ENCODE measurements at places on chromosomes 11 and 22.

GRCh38 chr11:34825315-34825669 lies 90.9 kb downstream of the APIP start:
- DNase-seq, result no peak

GRCh38 chr11:134957540-134958335 lies 545.7 kb upstream of the B3GAT1 start:
- DNase-seq, result no peak

GRCh38 chr11:86103808-86104207 lies 34.9 kb upstream of the PICALM start:
- no peak for DNase-seq

DNA sequence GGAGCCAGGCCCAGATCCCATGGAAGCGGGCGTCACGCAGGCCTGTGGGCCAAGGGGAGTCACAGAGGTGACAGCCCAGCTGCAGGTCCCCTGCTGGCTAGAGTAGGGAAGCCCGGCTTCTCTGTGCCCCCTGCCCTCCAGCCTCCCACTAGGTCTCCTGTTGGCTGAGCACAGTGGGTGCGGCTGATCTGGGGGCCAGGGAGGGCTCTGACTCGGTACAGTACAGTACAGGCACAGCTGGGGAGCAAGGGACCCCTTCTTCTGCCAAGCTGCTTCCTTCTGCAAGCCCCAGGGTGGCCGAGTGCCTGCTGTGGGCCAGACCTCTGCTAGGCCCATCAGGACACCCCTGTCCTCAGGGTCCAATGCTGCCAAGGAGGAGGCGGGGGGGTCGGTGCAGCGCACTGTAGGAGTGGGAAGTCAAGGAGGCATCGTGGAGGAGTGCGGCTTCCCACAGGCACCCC lies 10.1 kb downstream of the SUSD2 start:
- DNase-seq, result no peak

GRCh38 chr22:35589071-35589755 lies 27.9 kb downstream of the MB start:
- no peak for DNase-seq

- no peak for DNase-seq
Measured at GRCh38 chr11:120985718-120986569, 38.0 kb upstream of the TBCEL start.

DNA sequence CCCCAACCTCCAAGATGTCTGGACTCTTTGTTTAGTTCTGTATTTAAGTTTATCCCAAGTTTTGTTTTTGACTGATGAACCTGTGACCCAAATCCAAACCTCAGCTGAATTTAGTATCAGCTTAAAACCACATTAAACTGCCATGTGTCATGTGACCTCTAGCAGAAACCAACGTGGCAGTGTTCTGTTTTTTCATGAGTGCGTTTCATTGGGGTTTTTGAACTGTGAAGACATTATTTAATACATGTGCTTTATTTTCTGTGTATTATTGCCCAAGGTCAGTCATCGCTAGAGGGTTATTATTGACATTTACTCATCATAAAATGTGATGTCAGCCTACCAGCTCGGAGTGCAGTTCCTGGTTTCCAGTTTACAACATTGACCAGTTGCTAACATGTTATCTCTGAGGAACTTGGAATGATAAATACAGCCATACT lies 1.8 kb downstream of the TLCD5 start:
- DNase-seq, result no peak

- no peak for DNase-seq
Measured at GRCh38 chr11:79419120-79419519, 21.7 kb downstream of the TENM4 start.

GRCh38 chr11:71182791-71183677 lies 69.3 kb downstream of the SHANK2 start:
- DNase-seq, result no peak

All from thymus (tissue), 14 donors.